Lower leg skin (tissue), 4 donors: ENCODE measurements at places on chromosomes 7 and 10. TPM values are rescaled to one million over a fixed set of nuclear protein-coding genes. Genes with fewer than 3 reads are reported as not detected.

- no peak for DNase-seq
These were observed 50.5 kb upstream of the GPR141 start for GRCh38 chr7:37633048-37633447.

DNA sequence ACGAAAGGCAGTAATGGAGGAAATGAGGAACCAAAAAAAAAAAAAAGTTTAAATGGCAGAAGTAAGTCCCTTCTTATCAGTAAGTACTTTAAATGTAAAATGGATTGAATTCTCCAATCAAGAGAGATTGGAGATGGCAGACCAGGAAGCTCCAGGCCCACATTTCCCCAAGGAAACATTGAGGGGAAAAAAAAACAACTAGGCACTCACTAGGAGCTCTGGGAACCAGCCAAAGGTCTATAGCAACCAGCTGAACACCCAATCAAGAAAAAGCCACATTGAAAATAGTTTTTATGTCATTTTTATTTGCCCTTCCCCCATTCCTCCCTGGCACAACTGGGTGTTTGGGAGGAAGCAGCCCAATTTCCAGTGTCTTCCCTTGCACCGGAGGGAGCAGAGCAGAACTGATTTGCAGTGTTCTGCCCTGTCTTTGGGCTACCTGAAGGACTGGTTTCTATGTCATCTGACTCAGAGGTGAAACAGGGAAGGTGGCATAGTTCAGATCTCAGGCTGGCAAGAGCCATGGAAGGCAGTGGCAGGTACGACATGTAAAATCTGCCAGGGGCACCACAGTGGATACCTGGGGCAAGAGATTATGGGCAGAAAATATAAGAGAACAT, 121.9 kb downstream of the SMURF1 start:
- DNase-seq = no peak

- no peak for DNase-seq
These were observed 1.8 kb downstream of the KIAA1549 start for GRCh38 chr7:138979226-138979979.

DNA sequence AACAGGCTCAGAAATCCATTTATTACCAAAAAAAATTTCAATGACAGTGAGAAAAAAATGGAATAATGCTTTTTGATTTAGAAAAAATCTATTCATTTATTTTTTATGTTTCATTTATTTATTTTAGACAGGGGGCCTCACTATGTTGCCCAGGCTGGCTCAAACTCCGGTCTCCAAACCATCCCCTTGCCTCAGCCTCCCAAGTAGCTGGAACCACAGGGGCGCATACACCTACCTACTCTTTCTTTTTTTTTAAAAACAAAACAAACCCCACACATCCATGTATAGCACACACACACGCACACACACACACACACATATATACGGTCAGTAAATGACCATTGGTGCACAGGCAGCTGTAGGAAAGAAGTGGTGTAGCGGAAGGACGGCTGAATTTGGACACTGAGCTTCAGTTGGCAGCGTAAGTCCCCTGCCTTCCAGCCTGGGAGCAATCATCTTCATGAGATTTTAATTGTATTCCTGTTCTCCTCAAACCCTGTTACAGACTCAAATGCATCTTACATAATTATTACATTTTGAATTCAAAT, 28.8 kb downstream of the ARL4A start:
- DNase-seq = no peak

DNA sequence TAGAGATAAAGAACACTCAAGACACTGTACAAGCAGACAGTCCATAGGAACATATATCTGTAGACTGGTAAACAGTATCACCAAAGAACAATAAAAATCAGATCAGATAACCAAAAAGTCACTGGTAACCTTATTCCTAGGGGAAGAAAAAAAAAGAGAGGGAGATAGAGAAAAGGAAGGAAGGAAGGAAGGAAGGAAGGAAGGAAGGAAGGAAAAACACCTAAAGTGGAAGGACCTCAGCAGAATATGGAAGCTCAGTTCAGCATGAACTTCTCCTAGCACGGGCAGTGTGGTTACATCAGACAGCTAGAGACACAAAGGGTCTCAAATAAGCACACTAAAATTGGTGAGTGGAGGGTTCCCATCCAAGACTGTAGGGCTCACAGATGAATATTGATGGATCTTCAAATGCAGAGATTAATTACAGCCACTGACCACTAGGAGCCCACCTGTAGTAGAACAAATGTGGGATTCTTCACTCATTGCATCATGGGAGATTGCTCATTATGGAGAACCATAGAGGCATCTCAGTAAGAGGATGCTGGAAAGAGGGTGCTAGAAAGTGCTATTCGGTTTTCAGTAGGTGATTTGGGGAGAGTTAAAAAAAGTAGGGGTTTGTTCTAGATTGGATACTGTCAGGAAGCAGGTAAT, 293.4 kb upstream of the C7orf33 start:
- no peak for DNase-seq

DNA sequence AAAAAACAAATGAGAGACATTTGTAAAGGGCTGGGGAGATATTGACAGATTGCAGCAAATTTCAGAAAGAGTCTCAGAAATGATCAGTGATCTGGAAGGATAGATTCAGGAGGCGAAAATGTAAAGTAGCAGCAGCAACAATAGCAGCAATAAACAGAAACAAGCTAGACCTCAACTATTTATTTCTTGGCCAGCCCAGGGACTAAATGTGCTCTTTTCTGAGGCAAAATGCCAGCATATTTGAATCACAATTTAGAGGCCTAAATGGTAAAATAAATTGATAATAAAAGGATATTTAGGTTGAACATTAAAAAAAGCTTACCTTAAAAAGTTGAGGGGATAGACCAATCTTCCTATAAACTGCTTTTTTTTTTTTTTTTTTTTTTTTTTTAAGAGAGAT, 134.6 kb upstream of the ITGB1 start:
- no peak for DNase-seq

GRCh38 chr7:119086026-119086425, 861.5 kb downstream of the ANKRD7 start:
- no peak for DNase-seq

DNA sequence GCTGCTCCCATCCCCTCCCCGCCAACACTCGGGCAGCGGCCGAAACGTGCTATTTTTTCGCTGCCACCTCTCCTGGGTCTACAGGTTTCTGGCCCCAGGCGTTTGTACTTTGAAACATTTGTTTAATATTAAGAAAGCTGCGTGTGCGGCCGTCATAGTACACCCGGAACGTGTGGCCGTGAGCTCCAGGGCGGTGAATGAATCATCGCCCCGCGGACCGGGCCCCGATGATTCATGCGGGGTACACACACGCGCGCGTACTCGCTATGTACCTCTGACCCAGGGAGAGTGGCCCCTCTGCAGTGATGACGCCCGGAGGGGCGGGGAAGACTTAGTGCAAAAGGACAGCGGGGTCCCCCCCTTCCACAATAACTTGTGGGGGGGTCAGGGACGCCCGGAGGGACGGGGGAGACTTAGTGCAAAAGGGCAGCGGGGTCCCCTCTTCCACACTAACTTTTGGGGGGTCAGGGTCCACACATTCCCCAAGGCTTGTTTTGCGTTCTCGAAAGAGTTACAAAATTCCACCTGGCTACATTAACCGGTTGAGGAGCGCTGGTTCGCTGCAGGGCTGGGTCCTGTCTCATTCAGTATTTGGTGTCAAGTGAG, 56.5 kb upstream of the PCGF5 start:
- peak; percentile 95 for DNase-seq

DNA sequence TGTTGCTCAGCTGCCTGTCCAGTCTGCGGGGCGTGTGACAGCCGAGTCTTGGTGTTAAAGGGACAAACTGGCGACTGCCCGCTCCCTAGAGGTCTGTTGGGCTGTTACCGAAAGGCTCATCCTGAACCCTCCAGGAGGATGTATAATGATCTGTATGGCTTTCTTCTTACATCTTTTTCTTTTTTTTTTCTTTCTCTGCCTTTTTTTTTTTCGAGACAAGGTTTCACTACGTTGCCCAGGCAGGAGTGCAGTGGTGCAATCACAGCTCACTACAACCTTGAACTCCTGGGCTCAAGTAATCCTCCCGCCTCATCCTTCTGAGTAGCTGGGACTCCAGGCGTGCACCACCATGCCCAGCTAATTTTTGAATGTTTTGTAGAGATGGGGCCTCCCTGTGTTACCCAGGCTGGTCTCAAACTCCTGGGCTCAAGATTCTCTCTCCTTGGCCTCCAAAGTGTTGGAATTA, 857 bp downstream of the INTS15 start:
- no peak for DNase-seq

- no peak for DNase-seq
These were observed 227.3 kb downstream of the PTEN start for GRCh38 chr10:88090568-88091214.

- DNase-seq = no peak
These were observed 182.6 kb downstream of the DNAJC1 start for GRCh38 chr10:21820952-21821351.

DNA sequence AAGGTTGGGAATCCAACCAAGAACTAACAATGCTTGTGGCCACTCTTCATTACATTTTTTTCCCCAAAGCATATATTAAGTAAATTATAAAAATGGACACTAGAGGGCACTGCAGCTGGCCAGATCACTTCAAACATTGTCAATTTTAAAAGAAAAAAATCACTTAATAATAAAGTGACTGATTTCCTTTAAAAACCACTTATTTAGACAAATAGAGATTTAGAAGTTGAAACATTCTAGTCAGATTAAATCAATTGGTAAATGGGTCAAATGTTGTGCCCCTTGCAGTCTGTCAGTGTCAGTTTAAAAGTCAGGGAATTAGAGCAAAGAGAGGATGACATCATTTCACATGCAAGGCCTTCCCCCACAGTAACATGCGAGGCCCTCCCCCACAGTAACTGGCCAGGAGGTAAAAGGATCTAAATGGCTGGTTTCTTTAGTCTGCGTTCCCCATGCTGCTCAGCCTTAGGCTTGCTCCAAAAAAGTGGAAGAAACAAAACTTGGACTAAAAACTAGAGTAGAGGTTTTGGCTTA, 177.9 kb downstream of the SKAP2 start:
- DNase-seq = no peak

DNA sequence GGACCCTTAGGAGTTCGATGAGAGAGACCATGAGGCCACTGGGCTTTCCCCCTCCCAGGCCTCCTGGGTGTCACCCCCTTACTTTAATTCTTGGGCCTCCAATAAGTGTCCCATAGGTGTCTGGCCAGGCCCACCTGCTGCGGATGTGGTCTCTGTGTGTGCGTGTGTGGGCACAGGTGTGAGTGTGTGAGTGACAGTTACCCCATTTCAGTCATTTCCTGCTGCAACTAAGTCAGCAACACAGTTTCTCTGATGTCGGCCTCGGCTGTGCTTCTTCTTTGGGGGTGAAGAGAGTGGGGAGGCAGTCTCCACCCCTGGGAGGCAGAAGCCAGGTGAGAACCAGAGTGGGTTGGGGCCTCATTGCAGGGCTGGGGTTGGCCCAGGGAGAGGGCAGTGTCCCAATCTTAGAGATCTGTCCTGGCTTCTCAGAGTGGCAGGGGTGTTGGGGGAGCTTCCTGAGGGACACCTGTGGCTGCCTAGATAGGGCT, 1.5 kb downstream of the PVRIG start:
- DNase-seq = no peak

GRCh38 chr7:36448781-36449379, 59.2 kb downstream of the ANLN start:
- DNase-seq = no peak

DNA sequence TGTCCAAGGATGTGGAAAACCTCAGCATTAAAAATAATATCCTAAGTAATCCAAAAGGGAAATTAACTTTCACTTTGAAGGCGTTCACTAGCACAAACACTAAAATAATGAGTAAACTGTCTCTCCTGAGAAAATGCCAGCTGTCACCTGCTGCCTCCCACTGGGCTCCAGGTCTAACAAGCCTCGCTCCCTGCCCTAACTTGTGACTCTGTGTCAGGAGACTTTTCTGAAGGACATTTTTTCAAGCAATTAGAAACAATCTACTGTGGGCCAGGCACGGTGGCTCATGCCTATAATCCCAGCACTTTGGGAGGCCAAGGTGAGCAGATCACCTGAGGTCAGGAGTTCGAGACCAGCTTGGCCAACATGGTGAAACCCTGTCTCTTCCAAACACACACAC, 72.8 kb upstream of the GLCCI1 start:
- no peak for DNase-seq

- no peak for DNase-seq
These were observed 33.9 kb downstream of the MTPN start for GRCh38 chr7:135943134-135943879.

DNA sequence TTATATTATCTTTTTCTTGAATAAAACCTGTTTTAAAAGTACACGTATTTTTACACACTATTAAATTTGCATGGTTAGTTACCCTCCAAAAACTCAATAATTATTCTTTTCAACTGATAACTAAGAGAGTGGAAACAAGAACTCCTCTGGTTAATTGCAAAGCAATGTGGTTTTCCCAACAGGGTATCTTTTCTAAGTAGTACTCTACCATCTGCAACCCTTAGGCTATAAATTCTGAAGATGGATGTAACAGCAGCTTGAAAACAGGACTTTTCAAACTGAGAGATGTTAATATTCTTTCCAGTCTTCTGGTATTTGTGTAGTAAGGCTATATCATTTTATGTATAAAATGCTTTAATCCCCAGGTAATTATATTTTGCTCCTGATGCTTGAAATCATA, 916.1 kb upstream of the POT1 start:
- DNase-seq = no peak

GRCh38 chr7:71668572-71668971, 536.6 kb downstream of the GALNT17 start:
- no peak for DNase-seq

- DNase-seq = no peak
These were observed 1.0 kb downstream of the CNPY1 start for GRCh38 chr7:155545348-155545747.

DLX6 gene
- 1.1 TPM for total RNA-seq

VDAC2 gene
- total RNA-seq = 121 TPM

TCF7L2 gene
- 23.1 TPM for total RNA-seq

TFPI2 gene
- total RNA-seq = 0.46 TPM

SPDYE9 gene
- not detected for total RNA-seq

ITGB8 gene
- 43.2 TPM for total RNA-seq

MNX1 gene
- total RNA-seq = not detected
